ENCODE measurements at places on chromosomes 3 and 15. TPM values are rescaled to one million over a fixed set of nuclear protein-coding genes. Genes with fewer than 3 reads are reported as not detected.

The SIDT1 gene
- total RNA-seq: 12.2 TPM

GRCh38 chr3:130576375-130577266, 59.6 kb downstream of the COL6A6 start:
- peaks cover 7% of the 10 kb centered on the region for H3K27me3 ChIP-seq
- no peaks in the 10 kb centered on the region for H3K36me3 ChIP-seq
- no peak for DNase-seq

The GUCA1C gene
- not detected for total RNA-seq

DNA sequence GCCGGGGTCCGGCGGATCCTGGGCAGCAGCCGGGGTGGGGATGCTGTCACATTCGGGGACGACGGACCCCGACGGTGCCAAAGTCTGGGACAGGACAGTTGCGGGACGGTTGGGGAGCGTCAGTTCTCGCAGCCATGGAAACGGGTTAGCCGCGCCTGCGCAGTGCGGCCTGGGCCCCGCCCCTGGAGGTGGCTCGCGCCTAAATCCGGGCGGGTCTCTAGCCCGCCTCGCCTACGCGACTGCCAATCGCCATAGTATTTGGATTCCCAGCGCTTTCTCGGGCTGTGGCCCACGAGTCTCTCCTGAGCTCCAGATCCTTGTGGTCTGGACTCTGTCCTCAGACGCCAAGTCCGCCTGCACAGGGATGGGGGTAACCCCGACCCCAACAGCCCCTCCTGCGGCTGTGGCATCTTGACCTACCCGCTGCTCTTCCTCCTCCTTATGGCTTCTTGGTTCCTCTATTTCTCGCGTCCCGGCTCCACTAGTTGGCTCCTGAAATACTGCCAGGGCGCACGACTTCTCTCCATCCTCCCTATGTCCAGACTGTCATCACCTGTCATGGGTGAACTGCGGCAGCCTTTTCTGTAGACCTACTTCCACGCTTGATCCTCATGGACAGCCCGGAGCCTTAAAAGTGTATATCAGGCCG, at the start of gene ZMYND10:
TSS of gene ZMYND10 (minus strand) at position 147 of the 649 bp plus-strand sequence. CDS start 153 bp downstream, outside the sequence.
- H3K27me3 ChIP-seq: no peaks in the 10 kb centered on the region
- DNase-seq: peak; percentile 78
- H3K4me1 ChIP-seq: peaks cover 51% of the 10 kb centered on the region

The BTBD1 gene
- total RNA-seq: 61.8 TPM

- no peak overlapping the region for H3K4me3 ChIP-seq
- H3K36me3 ChIP-seq: no peaks in the 10 kb centered on the region
- no peaks in the 10 kb centered on the region for H3K4me1 ChIP-seq
- peaks cover 2% of the 10 kb centered on the region for H3K27me3 ChIP-seq
- DNase-seq: no peak
- no peak overlapping the region for H3K27ac ChIP-seq
These were observed 391.4 kb downstream of the KCNH8 start for GRCh38 chr3:19539518-19540392.

The POLQ gene
- total RNA-seq: 29.0 TPM

DNA sequence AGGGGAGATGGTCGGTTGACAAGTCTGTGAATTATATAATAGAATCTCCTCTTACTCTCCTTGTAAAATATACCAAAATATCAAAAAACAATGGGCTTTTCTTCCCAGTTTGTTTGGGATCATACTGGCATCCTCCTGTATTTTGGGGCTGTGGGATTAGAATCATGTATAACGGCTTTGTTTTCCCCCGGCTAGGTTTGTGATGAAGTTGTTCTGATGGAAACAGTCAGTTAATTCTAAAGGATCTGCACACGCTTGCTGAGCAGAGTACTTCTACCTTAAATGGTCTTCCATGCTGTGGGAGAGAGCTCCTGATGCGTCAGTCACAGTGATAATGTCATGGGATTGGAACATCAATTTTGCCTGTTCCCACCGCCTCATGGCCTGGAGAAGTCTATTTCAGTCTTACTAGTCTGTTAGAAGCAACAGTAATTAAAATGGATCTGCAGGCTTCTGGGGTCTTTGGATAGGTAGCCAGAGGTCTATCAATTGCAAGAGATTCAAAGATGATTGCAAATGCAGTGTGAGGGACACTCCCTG, 81.3 kb downstream of the ITPR1 start:
- H3K4me3 ChIP-seq: no peak overlapping the region
- H3K36me3 ChIP-seq: no peaks in the 10 kb centered on the region
- no peaks in the 10 kb centered on the region for H3K27me3 ChIP-seq
- DNase-seq: no peak

- H3K27me3 ChIP-seq: no peaks in the 10 kb centered on the region
- H3K4me1 ChIP-seq: peaks cover 2% of the 10 kb centered on the region
- no peak for DNase-seq
- no peak overlapping the region for H3K4me3 ChIP-seq
- H3K36me3 ChIP-seq: peaks cover 28% of the 10 kb centered on the region
These were observed 128.0 kb downstream of the LRIG1 start for GRCh38 chr3:66372681-66373350.

The DNASE1L3 gene
- total RNA-seq: not detected

The ARL14 gene
- total RNA-seq: not detected

- peaks cover 11% of the 10 kb centered on the region for H3K36me3 ChIP-seq
- H3K27me3 ChIP-seq: no peaks in the 10 kb centered on the region
- H3K4me3 ChIP-seq: no peak overlapping the region
- H3K27ac ChIP-seq: no peak overlapping the region
- H3K4me1 ChIP-seq: peaks cover 5% of the 10 kb centered on the region
- DNase-seq: no peak
These were observed 93.2 kb downstream of the GHSR start for GRCh38 chr3:172354931-172355499.

The GOLGA6D gene
- total RNA-seq: not detected

DNA sequence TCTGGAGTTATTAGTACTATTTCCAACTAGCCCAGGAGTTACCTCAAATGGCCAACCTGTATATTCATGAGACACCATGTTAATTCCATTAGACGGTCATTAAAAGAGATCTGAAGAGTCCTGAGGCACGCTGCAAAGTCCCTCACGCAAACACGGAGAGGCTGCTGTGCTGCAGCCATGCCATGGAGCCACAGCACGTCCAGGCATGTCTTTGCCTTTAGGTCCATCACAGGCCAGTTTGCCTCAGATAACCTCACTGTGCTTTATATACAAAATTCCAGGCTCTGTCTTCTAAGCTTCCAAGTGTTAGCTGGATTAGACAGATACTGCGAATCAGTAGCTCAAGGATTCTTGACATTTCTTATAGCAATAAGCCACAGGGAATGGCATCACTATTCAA, 9.8 kb upstream of the PLAAT1 start:
- no peak overlapping the region for H3K4me3 ChIP-seq
- DNase-seq: no peak
- no peaks in the 10 kb centered on the region for H3K4me1 ChIP-seq
- no peaks in the 10 kb centered on the region for H3K36me3 ChIP-seq
- H3K27me3 ChIP-seq: peaks cover 9% of the 10 kb centered on the region

- H3K27me3 ChIP-seq: no peaks in the 10 kb centered on the region
- no peak overlapping the region for H3K27ac ChIP-seq
These were observed 27.3 kb downstream of the ATOSA start for GRCh38 chr15:52651868-52652267.

Measured in activated T-helper 1 cell treated with anti-CD3 and anti-CD28 coated beads, Interleukin-12 subunit alpha, Interleukin-12 subunit beta, Interleukin-2, Interleukin-4 antibody, amounts not matched to agents 30 ng/mL and 10 ng/mL and 1 ng/mL, durations not matched to agents 14 hours and 24 hours and 36 hours (primary cell).